ENCODE measurements at places on chromosomes 3 and 15. TPM values are rescaled to one million over a fixed set of nuclear protein-coding genes. Genes with fewer than 3 reads are reported as not detected.

Gene SV2B
- under 0.01 TPM for total RNA-seq

Gene CCDC13
- total RNA-seq = 1.1 TPM

Gene SCN5A
- 0.37 TPM for total RNA-seq

Gene ENTPD3
- 0.14 TPM for total RNA-seq

Gene CHST2
- total RNA-seq = 3.4 TPM

Gene FSIP1
- 1.7 TPM for total RNA-seq

Gene GP5
- total RNA-seq = 0.14 TPM

Gene CAMKV
- total RNA-seq = not detected

Gene BMF
- total RNA-seq = 4.6 TPM

Gene GOLGA6L7
- total RNA-seq = not detected

Gene DUOXA2
- not detected for total RNA-seq

Gene ZNF660
- total RNA-seq = 2.1 TPM

Gene EBLN2
- 4.6 TPM for total RNA-seq

Gene SPINT1
- total RNA-seq = 0.18 TPM

Gene GOLIM4
- total RNA-seq = 69.0 TPM

Gene IRAK2
- total RNA-seq = 5.5 TPM

Gene AEN
- 45.1 TPM for total RNA-seq

All from smooth muscle cell of bladder (primary cell).